Aorta (tissue), 5 donors: ENCODE measurements at places on chromosomes 12 and 14. TPM values are rescaled to one million over a fixed set of nuclear protein-coding genes. Genes with fewer than 3 reads are reported as not detected.

RNF31 gene
- polyA plus RNA-seq: 9.1 TPM

DENND5B gene
- 3.1 TPM for polyA plus RNA-seq

PELI2 gene
- 3.6 TPM for polyA plus RNA-seq

TMEM119 gene
- polyA plus RNA-seq: 1.4 TPM

NTF3 gene
- 12.7 TPM for polyA plus RNA-seq

USP15 gene
- 34.4 TPM for polyA plus RNA-seq

FGF23 gene
- polyA plus RNA-seq: not detected

ADAM20 gene
- not detected for polyA plus RNA-seq

DNA sequence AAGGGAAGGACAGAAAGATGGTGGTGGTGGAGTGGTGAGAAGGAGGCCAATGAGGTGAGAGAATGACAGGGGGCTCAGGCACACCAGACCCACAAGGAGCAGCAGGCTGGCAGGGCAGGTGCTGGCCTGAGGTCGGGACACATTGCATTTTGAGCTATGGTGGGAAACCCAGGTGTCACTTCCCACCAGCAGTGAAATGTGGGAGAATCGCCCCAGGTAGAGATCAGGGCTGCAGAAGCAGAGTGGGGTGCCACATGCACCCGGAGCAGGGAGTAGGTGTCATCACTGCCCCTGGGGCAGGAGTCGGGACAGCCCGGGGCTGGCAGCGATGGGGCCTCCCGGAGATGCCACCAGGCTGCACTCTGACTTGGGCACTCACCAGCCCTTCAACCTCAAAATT is 315.8 kb downstream of the BCL11B start:
- DNase-seq: no peak

- no peak for DNase-seq
Measured at GRCh38 chr12:43337571-43338444, 214.2 kb downstream of the ADAMTS20 start.

DNA sequence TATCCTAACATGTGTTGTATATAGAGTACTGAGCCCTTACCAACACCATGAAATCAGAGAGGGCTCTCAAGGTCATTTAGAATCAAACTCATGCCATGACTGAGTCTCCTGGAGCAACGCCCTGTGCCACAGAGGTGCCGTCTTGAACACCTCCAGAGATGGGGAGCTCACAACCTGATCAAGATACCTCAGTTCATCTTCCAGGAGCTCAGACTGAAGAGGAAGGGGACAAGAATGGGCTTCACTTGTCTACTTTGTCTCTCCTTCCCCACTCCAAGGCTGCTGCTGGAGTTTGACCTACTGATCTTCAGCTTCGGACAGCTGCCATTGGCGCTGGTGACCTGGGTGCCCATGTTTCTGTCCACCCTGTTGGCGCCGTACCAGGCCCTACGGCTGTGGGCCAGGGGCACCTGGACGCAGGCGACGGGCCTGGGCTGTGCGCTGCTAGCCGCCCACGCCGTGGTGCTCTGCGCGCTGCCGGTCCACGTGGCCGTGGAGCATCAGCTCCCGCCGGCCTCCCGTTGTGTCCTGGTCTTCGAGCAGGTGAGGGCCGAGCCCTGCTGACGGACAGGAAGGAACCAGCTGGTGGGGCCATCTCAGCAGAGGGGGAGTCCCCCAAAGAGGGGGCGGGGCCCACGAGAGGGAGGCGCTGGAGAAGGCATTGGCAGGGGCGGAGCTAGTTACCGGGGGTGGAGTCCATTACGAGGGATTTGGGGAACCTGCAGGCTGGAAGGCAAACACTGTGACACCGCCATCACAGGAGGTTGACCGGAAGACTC is 12.0 kb downstream of the SOAT2 start:
- no peak for DNase-seq

- no peak for DNase-seq
Measured at GRCh38 chr14:32049361-32050088, 27.6 kb upstream of the ARHGAP5 start.

DNA sequence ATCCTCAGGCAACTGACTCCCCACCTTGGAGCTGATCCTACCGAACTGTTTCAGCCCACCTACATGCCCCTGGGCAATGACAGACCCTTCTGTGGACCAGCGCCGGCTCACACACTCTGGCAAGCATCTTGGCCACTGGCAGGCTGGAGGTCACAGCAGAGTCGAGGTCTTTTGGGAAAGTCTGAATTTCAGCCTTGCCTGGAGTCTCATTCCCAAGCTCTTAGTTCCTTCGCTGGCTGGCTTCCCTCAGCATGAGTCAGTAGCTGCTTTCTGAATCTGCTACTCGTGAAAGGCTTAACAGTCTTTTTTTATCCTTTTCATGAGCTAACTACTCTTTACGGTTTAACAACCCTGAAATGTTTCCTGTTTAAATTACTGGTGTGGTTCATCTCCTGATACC is 44.5 kb downstream of the ASCL4 start:
- DNase-seq: peak; percentile 75

DNA sequence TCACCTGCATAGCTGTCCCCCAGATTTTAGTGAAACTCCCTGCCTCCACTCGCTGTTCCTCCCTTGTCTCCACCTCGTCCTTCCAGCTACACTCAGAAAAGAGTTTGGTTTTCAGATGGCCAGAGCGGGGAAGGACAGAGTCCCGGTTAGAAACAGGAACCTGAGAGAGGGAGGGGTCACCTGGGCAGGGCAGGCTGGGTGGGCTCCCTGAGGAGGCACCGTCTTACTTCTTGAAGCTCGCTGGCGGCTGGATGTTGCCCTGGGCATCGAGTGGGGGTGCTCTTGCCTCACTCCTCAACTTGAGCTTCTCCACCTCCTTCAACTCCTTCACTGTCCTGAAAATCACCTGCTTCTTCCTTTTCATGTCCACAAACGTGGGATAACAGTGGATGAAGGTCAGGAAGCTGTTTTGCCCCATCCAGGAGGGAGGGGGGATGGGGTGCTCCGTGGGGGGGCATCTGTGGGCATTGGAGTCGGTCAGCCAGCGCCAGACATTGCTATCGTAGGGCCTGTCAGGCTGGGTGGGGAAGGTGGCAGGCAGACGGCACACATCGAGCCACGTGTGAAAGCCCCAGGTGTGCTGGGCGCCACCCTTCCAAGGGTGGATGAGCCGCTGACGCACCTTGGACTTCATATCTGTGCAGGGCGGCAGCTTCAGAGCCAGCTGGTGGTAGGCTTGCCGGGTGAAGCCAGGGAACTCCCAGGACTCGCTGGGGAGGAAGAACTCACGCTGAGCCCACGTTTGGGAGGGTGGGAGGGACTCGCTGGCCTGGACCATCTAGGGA is 2.0 kb downstream of the TEX52 start:
- DNase-seq: no peak

DNA sequence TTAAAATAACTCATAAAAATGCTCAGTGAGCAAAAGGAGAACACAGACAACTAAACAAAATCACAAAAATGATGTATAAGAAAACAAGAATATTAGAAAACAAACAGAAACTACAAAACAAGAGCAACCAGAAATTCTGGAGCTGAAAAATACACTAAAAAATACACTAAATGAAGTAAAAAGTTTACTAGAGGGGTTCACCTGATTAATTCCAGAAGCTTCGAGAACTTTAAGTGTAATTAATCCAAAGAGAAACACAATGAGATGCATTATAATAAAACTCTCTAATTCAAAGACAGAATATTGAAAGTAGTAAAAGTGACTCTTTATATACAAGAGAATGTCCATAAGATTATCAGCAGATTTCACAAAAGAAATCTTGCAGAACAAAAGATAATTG is 558.4 kb downstream of the CCER1 start:
- no peak for DNase-seq

DNA sequence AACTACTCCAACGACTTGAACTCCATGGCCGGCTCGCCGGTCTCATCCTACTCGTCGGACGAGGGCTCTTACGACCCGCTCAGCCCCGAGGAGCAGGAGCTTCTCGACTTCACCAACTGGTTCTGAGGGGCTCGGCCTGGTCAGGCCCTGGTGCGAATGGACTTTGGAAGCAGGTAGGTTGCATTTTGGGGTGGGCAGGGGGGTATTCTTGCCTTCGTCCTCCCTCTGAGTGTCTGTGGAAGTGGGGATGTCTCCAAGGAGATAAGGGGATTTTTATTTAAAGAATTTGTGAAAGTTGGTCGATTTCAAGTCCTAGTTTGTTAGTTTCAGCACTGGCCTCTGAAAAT is 1.3 kb downstream of the ASCL1 start:
- no peak for DNase-seq

DNA sequence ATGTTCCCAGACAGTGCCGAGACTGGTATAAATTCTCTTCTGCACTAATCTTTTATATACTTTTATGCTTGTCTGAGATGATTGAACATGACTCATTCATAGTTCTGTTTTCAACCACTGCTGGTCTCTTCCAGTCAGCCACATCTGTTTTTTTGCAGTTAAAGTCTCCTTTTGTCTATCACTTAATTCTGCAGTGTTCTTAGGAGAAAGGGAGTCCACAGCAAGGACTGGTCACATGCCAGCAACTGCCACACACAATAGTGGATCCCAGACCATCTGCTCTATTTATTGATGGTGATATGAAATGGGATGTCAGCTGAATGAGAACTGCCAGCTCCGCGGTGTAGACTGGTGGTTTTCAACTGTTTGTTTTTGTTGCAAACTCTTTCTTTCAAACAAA is 379.8 kb downstream of the MED13L start:
- no peak for DNase-seq

- DNase-seq: no peak
Measured at GRCh38 chr14:99566009-99566389, 38.0 kb downstream of the CCDC85C start.
